Uterus (tissue), 4 donors: ENCODE measurements at places on chromosomes 7 and 10.

DNA sequence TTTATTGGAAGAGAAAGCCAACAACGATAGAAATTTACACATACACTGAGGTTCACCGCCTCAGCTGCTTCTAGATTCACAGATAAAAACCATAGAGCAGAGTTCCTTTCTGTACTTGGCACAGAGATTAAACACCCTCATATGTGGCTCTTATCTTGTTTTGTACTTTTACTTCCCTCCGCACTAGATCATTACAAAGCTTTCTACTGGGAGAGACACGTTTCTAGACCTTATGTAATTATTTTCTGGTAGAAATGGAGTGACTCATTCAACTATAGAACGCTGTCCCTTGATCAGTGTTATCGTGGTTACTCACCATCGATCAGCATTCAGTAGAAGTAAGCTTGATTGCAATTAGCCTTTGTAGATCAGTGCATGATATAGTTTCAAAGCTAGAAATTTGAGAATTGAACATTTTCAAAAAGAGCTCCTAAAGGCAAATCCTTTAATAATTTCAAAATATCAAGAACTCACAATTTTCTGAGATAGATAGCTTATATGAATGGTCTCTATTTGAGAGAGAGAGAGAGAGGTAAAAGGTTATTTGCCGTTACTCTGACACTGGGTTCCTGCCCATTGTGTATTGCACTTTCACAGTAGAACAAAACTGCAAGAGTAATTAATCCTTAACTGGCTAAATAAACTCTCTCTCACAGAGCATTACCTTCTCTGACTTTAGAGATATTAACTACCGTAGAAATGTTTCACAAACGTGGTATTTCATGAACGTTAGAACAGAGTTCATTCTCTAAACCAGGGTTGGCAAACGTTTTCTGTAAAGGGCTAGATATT, 26.1 kb upstream of the DNAJC1 start:
- no peak for DNase-seq

DNA sequence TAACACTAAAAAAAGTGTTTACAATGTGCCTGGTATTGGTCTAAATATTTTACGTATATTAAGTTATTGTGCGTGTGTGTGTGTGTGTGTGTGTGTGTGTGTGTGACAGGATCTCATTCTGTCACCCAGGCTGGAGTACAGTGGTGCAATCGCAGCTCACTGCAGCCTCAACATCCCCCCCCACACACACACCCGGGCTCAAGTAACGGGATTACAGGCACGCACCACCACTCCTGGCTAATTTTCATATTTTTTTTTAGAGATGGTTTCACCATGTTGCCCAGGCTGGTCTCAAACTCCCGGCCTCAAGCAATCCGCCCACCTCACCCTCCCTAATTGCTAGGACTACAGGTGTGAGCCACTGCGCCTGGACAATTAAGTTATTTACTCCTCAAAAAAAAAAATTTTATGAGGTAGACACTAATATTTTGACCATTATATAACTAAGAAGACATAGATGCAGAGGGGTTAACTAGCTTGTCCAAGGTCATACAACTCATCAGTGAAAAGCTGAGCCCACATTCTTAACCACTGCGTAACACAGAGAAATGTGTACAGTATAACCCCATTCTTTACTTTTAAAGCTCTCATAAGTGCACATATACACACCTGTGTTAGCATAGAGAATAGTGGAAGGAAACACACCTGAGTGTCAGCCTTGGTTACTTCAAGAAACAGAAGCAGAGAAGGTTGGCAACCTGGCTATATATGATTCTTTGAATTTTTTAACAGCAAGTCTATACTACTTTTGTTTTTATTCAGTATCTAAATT, 35.0 kb downstream of the DNAJC12 start:
- DNase-seq, result no peak

DNA sequence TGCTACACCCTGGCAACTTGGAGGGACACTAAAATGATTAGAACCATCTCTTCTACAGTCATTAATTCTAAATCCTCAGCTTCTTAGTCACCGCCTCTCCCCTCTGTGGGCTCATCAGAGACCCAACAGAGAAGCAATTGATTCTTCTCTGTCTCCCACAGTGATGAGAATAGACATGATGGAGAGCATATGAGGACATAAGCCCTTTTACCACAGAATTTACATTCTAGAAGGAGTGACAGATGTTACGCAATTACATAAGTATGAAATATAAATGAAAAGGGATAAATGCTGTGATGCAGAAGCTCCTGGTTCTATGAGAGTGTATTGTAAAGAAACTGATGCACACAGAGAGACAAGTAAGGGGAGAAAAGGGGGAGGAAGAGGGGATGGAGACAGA, 18.1 kb upstream of the ABCB5 start:
- no peak for DNase-seq

GRCh38 chr10:44398271-44398670, 13.4 kb upstream of the CXCL12 start:
- DNase-seq, result peak; percentile 7

- DNase-seq, result no peak
Measured at GRCh38 chr7:87564296-87564963, 36.3 kb downstream of the ABCB1 start.

GRCh38 chr10:34280599-34281374, 534.3 kb downstream of the PARD3 start:
- peak; percentile 56 for DNase-seq

GRCh38 chr10:7491949-7492659, 81.3 kb upstream of the SFMBT2 start:
- DNase-seq, result no peak

DNA sequence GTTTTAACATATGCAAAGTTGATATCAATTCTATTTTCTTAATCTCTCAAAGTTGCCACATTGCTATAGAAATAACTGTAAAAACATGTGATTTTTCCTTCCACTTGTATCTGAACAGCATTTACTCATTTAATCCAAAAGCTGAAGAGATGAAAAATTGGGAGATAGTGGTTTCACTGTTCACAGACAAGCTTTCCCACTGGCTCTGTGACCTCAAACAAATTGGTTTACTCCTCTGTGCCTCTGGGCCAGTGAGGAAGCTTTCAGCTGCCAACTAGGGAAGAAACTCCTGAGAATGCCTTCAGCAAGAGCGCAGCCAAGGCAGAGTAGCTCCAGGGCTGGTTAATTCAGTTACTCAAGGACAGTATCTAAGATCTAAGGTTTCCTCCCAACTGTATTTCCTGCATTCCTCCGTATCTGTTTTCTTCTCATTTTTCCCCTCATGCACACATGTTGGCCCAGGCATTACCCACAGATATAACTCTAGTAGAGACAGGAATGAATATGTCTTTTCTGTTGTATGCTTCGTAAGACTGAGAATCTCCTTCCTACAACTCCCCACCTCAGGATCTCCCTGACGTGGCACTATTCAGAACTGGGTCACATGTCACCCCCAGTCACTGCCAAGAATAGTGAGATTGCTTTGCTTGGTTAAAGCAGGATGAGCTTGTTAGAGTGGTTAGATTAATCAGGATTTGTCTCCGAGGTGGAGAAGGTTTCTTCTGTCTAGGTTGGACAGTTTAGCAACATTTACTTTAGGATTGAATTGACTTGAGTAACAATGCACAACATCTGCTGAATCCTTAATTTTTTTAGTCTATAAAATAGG, 315.7 kb downstream of the NRG3 start:
- no peak for DNase-seq

DNA sequence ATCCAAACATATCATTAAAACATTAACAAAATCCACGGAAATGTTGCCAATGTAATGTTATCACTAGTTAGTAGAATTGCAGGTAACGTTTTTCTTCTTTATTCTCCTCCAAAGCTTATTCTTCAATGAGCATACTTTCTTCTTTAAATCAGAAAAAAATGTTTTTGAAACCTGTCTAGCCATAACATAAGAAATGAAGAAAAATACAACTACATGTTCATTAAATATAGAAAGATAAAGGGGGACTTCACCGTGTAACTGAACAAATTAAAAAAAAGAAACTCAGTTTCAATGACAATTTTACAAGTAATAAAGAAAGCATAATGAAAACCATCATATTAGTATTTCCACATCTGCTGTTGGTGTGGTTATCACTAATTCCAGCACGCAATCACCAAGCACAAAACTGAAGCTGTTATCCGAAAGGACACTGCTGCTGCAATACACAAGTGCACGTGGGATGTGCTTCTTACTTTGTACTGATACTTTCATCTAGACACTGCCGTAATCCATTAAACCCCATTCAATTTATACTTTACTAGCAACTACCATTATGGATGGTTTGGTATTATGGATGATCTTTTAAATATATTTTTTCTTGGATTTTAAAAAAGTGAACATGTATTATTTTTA, 9.6 kb downstream of the ESYT2 start:
- DNase-seq, result no peak

DNA sequence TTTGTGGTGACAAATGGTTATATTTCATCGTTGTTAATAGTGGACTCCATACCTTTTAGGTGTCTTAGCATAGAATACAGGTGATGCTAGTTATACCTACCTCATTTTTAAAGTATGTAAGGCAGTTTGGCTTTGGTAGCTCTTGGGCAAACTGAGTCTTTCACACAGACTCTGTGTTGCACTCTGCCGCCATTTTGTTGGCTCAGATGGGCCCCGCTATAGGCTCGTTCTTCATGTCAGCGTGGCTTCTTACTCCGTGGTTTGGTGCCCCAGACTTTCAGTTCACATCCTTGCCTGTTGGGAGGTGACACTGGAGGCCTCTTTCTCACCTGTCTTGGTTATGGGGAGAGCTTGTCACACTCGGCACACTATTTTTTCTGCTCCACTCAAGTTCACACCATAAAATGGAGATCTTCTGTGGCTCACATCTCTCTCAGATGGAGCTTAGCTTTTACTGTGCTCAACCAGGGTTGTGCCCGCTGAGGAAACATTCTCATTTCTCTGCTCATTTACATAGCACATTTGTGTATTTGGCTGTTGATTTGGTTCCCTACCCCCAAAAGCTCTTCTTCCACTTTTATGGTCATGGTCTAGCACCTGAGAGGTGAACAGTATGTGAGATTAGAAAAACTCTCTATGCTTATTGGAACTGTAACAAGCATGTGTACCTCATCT, 178.5 kb downstream of the ARID5B start:
- no peak for DNase-seq
